ENCODE measurements at places on chromosomes 16 and 17. TPM values are rescaled to one million over a fixed set of nuclear protein-coding genes. Genes with fewer than 3 reads are reported as not detected.
A peak's percentile ranks its signal among the peaks of the same experiment; 100 is the strongest.

CD300E gene
- total RNA-seq: not detected

PTX4 gene
- not detected for total RNA-seq

GRCh38 chr17:7972131-7972785 is 30.2 kb upstream of the GUCY2D start:
- no peak overlapping the region for H3K27ac ChIP-seq
- H3K4me3 ChIP-seq: no peak overlapping the region
- peaks cover 12% of the 10 kb centered on the region for H3K27me3 ChIP-seq
- H3K4me1 ChIP-seq: no peaks in the 10 kb centered on the region
- DNase-seq: no peak

SNAI3 gene
- total RNA-seq: 5.5 TPM

DNA sequence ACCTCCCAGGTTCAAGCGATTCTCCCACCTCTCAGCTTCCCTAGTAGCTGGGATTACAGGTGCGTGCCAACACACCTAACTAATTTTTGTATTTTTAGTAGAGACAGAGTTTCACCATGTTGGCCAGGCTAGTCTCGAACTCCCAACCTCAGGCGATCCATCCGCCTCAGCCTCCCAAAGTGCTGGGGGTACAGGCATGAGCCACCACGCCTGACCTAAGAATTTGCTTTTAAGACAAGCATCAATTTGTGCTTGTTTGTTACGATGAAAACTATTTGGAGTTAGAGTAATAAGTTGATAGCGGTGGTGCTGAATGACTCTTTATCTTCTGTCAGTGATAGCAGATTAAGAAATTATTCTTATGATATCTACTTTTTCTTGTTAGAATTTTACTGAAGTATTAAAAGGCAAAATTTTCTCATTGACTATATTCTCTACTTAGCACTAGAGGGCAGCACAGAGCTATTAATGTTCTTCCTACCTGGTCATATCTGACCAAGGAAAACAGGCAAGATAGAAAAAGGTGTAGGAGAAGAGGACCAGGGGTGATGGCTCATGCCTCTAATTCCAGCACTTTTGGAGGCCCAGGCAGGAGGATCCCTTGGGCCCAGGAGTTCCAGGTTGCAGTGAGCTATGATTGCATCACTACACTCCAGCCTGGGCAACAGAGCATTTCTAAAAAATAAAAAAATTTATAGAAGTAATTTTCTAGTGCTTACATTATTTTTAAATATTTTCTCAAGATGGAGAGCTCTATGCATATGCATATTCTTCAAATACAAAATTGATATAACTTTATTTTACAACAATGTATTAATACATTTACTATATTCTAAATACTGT is 24.5 kb downstream of the STXBP4 start:
- H3K4me1 ChIP-seq: no peaks in the 10 kb centered on the region
- H3K4me3 ChIP-seq: no peak overlapping the region
- no peaks in the 10 kb centered on the region for H3K36me3 ChIP-seq

TMC7 gene
- total RNA-seq: not detected

DNA sequence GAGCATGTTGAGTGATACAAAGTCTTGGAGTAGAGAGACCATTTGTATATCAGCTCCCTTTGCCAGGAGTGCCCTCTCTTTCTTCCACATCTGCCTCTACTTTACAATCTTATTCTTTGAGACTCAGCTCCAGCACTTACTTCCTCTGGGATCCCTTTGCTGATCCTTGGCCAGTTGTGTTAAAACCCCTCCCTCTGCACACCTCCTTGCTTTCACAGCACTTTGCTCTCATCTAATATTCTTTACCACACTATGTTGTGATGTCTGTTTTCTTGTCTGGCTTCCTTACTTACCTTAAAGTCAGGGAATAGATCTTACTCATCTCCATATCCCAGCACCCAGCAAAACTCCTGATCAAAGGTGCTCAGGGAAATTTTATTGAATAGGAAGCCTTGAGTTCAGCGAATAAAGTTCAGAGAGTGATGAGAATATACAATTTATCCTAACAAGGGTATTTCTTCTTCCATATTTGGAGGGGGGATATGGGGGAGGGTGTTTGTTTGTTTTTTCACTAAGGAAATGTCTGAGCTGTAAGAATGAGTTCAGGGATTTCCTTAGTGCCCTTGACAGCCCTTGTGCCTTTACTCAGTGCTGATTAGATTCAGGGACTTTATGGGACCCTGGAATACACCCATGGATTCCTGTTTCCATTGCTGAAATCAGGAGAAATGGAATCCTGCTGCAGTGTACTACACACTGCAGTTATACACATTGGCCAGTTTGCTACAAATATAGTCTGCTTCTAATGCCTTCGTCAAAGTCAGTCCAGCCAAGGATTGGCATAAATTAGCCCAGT is 32.0 kb downstream of the MRTFB start:
- no peak overlapping the region for H3K4me3 ChIP-seq
- no peak for DNase-seq
- H3K27me3 ChIP-seq: no peaks in the 10 kb centered on the region

CCL17 gene
- 3.1 TPM for total RNA-seq

GRCh38 chr16:69767459-69768229 is 5.5 kb downstream of the WWP2 start:
- no peak overlapping the region for H3K4me3 ChIP-seq
- H3K27ac ChIP-seq: no peak overlapping the region
- H3K4me1 ChIP-seq: peaks cover 55% of the 10 kb centered on the region
- peak; percentile 25 for DNase-seq

- no peak for DNase-seq
- H3K4me1 ChIP-seq: no peaks in the 10 kb centered on the region
- H3K27me3 ChIP-seq: no peaks in the 10 kb centered on the region
- peaks cover 4% of the 10 kb centered on the region for H3K36me3 ChIP-seq
- H3K4me3 ChIP-seq: no peak overlapping the region
- H3K27ac ChIP-seq: no peak overlapping the region
Observed at GRCh38 chr16:30149250-30149930, 26.4 kb upstream of the MAPK3 start.

DNA sequence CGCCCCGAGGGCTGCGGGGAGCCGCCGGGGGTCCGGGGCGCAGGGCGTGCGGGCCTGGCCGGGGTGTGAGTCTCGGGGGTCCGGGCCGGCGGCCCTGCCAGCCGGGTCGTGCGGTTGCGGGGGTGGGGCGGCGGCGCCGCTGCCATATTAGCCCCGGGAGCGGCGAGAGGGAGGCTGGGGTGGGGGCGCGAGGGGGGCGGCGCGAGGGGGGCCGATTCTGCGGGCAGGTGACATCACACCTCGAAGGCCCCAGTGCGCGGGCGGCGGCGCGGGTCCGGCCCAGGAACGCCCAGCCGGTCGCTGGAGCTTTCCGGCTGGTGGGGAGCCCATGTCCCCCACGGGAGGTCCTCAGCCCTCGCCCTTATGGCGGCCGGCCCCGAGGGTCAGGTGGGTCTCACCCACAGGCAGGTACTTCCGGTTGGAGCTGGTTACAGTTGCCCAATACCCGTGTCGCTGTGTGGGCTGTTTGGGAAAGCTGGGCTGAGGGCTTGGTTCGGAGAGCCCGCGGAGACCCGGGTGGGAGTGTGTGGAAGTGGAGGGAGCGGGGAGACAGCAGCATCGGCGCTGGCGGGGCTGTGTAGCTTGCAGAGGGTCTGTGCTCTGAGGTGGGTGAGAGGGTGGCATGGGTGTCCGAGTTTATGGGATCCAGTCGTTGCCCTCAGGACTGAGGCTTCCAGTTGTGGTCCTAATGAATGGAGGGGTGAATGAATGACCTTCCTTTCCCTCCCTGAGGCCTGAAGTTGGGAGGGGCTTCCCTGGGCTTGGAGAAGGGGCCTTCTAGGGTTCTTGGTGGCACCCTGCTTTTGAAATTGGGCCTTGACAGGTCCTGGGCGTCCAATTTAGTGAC is 804 bp downstream of the ATP6V0C start:
- no peaks in the 10 kb centered on the region for H3K27me3 ChIP-seq
- DNase-seq: peak; percentile 56
- H3K4me3 ChIP-seq: peak overlapping the region; percentile 92

DNA sequence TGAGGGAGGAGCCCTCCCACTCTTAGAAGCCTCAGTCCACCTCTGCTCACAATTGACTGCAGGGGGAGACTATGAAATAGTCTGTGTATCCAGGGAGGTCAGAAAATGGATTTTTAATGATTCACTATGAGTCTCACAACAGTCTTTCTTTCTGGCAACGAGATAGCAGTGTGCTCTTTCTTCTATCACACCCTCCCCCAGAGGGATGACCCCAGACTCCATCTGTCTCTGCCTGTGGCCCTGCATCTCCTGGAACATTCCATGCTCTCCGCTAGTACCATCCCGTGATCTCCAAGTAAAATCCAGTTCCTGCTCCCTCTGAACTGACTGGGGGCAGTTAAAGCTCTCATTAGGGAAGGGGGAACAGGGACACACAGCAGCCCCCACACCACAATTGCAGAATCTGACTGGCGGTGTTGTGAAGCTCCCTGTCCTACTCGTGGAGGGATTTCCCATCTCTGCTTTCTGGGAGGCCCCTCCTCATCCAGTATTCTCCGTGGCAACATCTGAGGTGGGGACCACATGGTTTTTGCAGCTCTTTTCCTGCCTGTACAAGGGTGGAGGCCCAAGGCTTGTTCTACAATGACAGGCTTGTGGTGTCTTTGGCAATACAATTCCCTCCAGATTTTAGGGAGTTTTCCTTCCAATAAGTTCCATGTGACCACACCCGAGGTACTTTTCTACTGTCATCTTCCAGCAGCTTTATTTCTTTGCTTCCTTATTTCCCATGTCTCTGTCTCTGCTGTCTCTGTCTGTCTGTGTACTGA is 19.4 kb downstream of the NATD1 start:
- DNase-seq: no peak
- no peaks in the 10 kb centered on the region for H3K27me3 ChIP-seq
- peaks cover 4% of the 10 kb centered on the region for H3K36me3 ChIP-seq
- H3K4me3 ChIP-seq: no peak overlapping the region
- H3K4me1 ChIP-seq: no peaks in the 10 kb centered on the region
